ENCODE measurements at places on chromosomes 2 and 18.

- peak; percentile 41 for DNase-seq
These were observed 627 bp downstream of the RNF25 start for GRCh38 chr2:218671097-218671653.

DNA sequence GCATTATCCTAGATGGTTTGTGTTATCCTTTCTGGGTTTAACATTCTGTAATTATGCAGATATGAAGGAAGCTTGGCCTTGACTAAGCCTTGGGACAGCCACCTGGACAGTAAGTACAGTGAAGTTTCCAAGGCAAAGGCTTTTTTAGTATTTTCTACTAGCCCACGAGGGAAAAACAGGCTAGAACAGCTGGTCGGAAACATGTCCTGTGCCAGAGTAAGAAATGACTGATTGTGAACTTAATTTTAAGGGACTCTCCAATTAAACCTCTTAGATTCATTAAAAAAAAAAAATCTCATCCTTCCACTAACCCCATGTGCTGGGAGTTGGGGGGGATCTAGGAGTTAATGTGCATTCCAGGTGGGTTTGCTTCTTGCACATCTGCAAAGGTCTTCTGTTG, 720.8 kb downstream of the SLC4A3 start:
- DNase-seq = no peak

DNA sequence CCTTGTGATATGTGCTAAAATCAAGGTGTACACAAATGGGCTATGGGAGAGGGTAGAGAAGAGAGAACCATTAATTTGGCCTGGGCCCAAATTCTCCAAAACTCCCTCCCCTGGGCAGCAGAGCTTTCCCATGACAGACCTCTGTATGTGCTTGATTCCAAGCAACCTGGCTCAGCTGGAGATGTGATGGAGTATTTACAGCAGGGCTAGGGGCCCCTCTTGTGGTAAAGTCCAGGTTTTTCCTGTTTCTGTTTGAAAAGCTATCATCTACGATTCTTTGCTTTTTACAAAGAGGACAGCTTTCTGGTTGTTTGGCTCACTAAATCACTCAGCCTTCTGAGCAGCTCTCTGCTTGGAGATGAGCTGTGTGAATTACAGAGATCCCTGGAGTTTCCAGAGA, 40.3 kb downstream of the KCNS3 start:
- no peak for DNase-seq

GRCh38 chr2:124778076-124778475, 753.0 kb downstream of the CNTNAP5 start:
- no peak for DNase-seq

DNA sequence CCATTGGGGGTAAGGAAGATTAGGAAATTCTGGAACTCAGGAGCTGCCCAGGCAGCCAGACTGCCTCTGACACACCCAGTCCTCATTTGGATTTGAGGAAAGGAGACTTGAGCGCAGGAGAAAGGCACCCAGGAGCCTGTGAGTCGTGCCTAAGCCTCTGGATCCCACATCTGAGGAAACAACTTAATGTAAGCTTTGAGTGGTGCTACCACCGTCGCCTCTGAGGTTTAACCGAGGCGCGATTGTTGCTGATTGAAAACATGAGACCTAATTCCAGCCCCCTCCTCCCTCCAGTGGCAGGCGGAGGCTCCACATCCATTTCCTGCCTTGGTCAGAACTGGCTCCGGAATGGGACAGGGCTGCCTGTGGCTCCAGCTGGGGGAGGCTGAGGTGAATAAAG, 176.7 kb upstream of the PKDCC start:
- no peak for DNase-seq
